ENCODE measurements at places on chromosomes 5 and 9.
A peak's percentile ranks its signal among the peaks of the same experiment; 100 is the strongest.

DNA sequence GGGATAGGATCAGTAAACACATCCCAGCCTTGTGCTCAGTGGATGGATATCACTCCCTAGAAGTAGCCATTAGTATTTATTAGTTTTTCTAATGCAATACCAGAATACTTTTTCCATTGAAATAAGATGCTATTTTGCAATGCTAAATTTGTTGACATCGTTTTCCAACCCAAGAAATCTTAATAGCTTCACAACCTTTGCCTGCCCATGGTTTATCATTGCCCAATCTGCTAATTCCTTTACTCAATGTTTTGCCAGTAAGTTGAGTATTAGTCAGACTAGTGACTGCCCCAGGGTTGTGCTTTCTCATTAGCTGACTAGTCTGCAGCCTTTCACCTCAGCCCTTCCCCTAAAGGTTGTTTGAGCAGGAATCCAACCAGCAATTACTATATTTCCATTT, 62.9 kb downstream of the NREP start:
- DNase-seq = no peak

DNA sequence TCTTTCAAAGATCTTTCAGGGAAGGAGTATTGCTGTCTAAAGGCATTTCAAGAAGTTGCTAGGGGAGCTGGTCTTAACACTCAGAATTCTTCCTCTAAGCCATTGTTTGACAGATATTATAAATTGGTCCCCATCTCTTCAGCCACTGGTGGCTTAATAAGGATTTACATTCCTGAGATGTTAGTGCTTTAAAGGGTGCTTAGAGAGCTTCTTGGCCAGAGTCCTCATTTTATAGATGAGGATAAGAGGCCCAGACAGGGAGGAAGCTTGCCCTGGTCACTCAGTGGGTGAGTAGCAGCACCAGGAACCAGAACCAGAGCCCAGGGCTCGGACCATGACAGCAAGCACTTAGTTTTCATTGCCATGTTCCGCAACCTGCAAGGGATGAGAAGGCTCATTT, 53.2 kb downstream of the GALNT10 start:
- DNase-seq = no peak

DNA sequence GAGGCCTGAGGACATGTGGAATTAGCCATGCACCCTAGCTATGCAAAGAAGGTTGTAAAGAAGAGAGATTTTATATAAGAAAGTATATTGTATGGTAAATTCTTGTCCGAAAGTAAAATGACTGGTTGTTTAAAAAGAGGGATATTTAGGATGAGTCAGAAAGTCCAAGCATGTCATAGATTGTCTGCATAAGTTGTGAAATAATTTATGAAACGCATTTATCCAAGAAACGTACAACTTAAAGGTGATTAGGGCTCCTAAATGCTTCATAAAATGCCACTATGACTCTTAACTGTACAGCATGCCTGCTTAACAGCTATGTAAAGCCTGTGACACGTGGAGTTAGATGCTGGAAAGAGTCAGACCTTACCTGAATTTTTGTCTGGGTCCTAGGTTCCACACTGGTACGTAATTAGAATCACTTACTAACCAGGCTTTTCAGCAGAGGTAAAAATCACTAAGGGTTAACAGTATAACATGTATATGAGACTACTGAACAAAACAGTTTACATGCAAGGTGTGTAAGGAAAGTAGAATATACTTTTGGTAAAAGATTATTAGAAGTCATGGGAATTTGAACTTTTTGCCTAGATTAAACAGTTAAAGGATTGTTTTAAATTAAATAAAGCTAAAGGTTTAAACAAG, 37.0 kb upstream of the ARL15 start:
- no peak for DNase-seq

- no peak for DNase-seq
These were observed 24.9 kb upstream of the FSTL4 start for GRCh38 chr5:133637206-133637605.

DNA sequence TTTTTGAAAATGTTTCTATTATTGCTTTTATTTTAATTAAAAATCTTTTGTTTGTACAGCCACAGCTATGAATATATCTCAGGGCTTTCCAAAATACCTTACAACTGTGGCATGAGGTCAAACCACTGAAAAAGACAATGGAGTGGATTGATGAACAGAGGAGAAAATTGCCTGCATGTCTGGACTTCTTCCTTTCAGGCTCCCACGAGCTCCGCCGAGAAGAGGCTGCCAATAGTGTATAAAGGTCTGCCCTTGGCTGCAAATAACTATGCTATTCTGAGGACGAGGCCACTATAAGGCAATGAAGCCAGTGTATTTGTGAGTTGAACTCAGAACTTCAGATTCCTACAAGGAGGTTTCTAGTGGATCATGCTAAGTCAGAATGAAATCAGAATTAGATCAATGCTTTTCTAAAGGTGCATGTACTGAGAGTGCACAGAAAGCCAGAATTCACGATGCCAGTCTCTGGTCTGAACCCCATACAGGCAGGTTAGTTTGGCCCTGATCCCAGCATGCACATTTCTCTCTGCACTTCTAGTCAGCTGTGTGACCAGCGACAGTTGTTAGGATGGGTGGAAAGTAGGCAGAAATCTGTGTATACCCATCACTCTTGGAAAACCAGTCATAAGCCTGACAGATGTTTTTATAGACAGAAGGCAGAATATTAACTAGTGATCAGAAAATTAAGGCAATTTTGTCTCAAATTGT, 42.7 kb upstream of the PLPP1 start:
- no peak for DNase-seq

- no peak for DNase-seq
These were observed 98.1 kb upstream of the ERBIN start for GRCh38 chr5:65828022-65828896.

GRCh38 chr5:80755626-80756025, 100.8 kb upstream of the DHFR start:
- DNase-seq = no peak

DNA sequence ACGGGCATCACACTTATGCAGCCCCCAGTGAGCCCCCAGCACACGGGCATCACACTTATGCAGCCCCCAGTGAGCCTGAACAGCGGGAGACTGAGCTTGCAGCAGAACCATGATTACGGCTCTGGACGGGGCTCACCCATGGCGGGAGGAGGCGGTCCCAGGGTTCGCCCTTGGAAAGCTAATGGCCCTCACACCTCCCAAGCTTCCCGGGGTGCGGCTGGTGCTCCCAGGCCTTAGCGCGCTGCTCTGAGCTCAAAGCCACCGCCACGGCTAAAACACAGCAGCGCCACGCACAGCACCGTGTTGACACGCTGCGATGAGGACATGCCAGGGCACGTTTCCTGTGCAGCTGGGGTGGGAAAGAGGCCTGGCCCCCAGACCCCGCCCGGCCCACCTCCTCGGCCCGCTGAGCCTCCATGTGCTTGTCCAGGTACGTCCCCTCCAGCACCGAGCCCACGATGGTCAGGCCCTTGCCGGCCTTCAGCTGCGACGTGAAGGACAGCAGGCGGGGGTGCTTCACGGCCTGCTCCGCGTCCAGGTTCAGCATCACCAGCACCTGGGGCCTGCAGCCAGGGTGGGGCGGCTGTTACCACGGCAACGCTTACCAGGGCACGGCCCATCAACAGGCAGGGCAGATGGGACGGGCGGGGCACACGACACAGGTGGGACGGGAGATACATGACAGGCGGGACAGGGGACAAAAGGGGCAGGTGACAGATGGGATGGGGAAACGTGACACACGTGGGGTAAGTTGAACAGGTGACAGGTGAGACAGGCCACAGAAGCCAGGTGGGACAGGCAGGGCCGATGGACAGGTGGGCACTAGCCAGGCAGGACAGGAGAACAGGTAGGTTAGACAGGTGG, 38.4 kb downstream of the SLC12A7 start:
- no peak for DNase-seq

- DNase-seq = no peak
These were observed 20.0 kb upstream of the SCGB3A1 start for GRCh38 chr5:180611140-180611850.

- DNase-seq = no peak
These were observed 9.4 kb upstream of the BTF3 start for GRCh38 chr5:73488806-73489205.

GRCh38 chr5:147509710-147510651, at the start of gene DPYSL3:
Gene DPYSL3 (minus strand): TSS chr5:147510068. CDS start chr5:147509858, 210 bp downstream.
- DNase-seq = peak; percentile 56

DNA sequence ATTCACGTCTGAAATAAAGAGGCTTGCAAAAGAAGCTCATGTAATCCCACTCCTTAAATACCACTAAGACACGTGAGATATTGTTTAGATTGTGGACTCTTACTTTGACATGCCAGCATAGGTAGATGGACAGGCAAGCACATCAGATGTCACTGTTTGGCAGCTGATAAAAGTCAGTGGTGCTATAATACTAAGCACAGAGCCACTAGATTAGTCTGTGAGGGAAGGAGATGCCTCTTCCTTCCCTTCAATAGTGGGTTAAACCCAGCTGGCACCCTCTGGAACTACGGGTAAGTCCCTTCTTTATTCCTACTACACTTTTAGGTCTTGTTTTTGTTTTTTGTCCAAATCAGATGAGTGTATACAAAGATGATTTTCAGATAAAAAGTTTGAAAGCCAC, at the start of gene MYOT:
Gene MYOT (plus strand): TSS at position 197 of the 400 bp plus-strand sequence. CDS start 2,792 bp downstream, outside the sequence.
- no peak for DNase-seq

DNA sequence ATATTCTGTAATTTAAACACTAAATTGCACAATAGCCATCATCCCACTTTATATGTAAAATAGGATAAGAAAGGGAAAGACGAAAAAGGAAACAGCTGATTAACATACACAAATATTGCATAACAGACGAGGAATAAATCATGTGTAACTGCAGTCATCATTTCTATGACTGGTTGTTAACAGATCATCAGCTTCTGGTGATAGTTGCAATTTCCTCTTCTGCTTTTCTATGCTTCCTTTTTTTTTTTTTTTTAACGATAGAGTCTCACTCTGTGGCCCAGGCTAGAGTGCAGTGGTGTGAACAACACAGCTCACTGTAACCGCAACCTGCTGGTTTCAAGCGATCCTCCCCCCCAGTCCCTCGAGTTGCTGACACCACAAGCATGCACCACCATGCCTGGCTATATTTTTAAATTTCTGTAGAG, 22.5 kb upstream of the JAKMIP2 start:
- no peak for DNase-seq

DNA sequence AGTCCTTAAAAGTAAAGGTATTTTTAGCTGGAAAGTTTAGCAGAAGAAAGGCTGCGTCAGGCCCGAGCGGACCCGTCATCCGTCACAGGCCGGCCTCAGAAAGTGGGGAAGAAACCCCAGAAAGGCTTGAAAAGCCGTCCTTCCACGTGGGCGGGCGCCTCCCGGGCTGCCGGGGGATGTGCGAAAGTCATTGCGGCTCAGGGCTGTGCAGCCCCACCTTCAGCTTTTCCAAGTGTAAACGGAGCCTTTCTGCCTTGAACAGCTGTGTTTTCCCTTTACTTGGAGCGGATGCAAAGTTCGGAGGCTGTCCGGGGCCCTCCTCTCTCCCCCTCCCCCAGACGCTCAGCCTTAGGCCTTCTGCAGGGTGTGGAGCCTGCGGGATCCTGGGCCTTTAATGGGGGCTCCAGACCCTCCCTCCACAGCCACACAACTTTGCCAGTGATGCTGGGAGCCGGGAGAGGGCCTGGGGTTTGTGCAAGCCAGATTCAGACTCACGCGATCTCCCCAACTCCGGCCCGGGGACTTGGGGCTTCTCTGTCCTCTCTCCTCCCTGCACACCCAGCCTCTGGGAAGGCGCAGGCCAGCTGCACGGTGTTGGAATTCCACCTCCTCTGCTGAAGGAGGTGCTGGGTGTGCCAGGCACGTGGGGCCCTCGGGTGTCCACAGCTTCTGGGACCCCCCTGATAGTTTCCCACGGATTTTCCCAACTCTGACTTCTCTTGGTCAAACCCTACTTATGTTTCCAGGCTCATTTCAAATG, 95.5 kb upstream of the RAPGEF1 start:
- DNase-seq = no peak

GRCh38 chr9:35951736-35952135, 6.2 kb downstream of the OR2S2 start:
- DNase-seq = no peak

- DNase-seq = peak; percentile 51
These were observed 97.1 kb downstream of the GOLPH3 start for GRCh38 chr5:32076699-32077695.

GRCh38 chr9:98453589-98454311, 198.3 kb upstream of the TBC1D2 start:
- DNase-seq = no peak

- DNase-seq = no peak
These were observed 607.6 kb downstream of the EBF1 start for GRCh38 chr5:158492136-158492535.

DNA sequence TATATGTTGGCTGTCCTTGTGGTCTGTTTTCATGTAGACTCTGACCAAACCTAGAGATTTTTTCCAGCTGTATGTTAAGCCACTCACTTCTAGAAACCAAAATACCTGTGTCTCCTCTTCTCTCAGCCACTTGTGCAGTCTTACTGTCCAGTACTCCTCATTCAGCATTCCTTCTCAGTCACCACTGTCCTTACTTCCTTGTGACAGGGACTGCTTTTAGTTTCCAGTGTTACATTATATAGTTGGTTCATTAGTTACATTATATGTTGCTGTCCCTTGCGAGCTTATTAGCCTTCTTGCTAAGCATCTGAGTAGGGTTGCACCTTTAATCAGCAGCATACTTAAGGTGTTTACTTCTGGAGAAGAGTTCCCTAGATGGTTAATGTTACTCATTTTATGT, 4.3 kb downstream of the ATP6V1G1 start:
- no peak for DNase-seq

DNA sequence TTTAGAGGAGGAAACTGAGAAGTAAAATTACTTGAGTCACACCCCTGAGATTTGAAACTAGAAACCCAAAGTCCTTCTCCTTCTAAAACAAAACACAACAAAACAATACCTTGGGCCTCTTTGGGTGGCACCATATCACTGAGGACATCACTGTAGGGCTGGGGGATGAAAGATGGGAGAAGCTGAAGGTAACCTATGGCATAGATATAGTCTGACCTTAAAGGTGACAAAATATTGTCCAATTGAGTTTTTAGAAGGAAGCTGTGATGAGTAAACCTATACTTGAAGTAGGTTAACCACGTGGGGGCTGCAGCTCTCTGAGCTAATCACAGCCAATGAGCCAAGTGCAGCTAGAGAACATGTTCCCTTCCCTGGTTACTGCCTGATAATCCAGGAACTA, 167.4 kb upstream of the CD180 start:
- no peak for DNase-seq

GRCh38 chr5:82858151-82859025, 218.8 kb downstream of the TMEM167A start:
- DNase-seq = no peak

GRCh38 chr9:136331556-136332481, 4.5 kb downstream of the GPSM1 start:
- no peak for DNase-seq

DNA sequence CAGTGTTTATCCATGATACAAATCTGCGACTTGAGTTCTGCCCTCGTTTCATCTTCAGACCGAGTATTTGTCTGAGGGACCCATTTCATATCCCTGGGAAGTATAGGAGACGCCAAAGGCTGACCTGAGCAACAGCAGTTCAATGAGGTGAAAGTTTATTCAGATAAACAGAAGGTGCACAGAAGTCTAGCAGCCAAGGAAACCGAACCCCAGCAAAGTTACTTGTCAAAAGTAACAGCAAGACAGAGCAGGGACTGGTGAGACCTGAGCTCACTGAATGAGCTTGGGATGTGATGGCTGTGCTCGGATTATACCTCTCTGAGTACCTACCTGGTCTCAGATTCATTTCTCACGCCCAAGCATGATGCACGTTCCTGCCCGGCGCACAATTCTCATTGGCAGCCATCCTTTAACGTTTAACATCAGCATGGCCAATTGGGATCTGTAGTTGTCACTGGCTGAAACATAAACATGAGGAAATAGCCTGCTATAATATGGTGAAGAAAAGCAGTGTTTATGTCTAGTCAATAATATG, 599 bp downstream of the LYRM7 start:
- no peak for DNase-seq

GRCh38 chr9:132702254-132702653, 32.0 kb downstream of the GTF3C4 start:
- DNase-seq = no peak
